ENCODE measurements at places on chromosomes 12 and 14.

- DNase-seq: no peak
Observed at GRCh38 chr14:100750762-100751699, 24.3 kb downstream of the DLK1 start.

GRCh38 chr12:65695113-65695865, 129.0 kb upstream of the HMGA2 start:
- no peak for DNase-seq

GRCh38 chr12:99984271-99985128, at the start of gene ANKS1B:
Gene ANKS1B, minus strand, starts transcription at chr12:99984936. Its CDS starts 699 bp downstream, at chr12:99984237.
- peak; percentile 35 for DNase-seq

DNA sequence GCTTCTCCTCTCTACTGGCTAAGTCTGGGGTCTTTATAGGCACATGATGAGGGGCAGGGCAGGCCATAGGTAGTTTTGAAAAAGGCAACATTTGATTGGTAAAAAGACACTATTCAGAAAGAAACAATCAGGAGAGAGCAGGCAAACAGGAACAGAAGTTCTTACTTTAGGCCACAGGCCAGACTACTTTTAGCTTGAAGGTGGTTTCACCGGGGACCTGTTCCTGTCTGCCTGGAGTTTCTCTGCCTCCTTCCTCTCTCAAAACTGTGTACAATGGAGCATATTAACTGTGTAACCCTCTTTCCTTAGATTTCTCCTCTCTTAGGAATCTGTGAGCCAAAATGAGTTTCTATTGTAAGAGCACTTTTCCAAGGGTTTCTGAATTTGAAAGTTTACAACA, 167.9 kb upstream of the AVPR1A start:
- no peak for DNase-seq

DNA sequence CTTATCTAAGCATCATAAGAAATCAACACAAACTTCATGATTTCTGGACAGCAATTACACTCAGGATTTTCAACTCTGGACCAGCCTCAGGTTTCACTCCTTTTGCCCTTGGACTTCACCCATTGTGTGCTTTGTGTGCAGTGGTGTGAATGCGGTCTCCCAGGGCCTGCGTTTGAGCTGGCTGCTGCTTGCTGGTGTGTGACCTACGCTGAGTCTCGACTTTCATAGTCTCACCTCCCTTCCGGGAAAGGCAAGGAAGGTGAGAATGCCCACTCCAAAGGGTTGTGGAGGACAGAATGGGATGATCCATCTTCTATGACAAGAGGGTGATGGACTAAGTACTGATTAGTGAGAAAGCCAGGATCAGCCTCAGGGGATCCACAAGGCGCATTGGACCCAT, 228.8 kb downstream of the C12orf75 start:
- no peak for DNase-seq

DNA sequence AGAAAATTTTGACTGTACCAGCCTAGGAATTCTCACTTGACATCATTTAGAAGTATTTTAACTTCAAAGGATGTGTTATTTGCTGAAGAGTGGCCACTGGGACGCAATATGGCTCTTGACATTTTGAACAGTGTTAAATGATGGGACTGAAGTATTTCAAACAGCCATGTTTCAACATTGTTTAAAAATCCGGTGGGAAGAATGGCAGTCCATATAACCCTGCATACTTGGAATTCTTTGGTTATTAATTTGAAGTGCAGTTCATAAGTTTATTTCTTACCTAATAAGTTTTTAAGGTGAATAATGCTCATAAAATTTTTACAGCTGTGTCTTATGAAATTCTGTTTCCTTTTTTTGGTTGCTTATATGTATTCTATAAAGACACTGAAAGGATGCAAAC, 8.3 kb downstream of the TMTC2 start:
- DNase-seq: no peak

DNA sequence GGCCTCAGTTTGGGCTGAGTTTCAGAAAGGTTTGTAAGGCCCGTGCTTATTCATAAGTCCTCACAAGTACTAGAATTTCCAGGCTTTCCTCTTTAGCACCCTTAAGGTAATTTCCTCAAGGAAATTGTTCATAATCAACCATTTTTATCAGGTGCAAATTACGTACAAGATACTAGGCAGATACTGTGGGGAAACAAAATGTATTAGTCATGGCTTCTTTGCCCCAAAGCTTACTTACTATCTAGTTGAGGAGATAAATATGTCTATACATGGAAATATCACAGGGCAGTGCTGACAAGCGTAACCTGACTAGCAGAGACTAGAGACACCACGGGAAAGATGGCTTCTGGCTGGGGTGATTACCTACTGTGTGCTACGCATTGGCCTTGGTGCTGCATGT, 22.5 kb downstream of the MAX start:
- DNase-seq: no peak

GRCh38 chr12:131619736-131620506, 91.0 kb upstream of the SFSWAP start:
- DNase-seq: no peak

DNA sequence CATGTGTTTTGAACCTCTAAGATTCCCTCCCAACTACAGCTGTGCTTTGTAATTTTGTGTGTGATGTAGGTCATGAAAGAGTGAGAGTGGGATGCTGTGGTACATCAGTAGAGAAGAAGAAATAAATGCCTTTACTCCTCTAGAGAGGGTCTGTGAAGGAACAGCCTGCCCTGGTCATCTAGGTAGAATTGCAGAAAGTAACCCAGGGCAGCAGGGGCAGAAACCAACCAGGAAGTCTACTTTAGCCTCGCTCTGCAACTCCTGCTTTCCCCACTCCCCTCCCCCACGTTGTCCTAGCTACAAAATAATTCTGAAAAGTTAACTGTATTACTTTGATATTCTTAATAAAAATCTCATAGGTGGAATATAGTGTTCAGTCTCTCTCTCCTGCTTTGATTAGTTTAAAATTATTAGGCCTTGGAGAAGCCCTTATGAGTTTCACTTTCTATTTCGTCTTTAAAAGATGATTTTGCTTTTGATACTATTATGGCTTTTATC, 7.5 kb downstream of the TBK1 start:
- no peak for DNase-seq

- DNase-seq: no peak
Observed at GRCh38 chr12:62625228-62625627, 158.6 kb downstream of the MON2 start.

DNA sequence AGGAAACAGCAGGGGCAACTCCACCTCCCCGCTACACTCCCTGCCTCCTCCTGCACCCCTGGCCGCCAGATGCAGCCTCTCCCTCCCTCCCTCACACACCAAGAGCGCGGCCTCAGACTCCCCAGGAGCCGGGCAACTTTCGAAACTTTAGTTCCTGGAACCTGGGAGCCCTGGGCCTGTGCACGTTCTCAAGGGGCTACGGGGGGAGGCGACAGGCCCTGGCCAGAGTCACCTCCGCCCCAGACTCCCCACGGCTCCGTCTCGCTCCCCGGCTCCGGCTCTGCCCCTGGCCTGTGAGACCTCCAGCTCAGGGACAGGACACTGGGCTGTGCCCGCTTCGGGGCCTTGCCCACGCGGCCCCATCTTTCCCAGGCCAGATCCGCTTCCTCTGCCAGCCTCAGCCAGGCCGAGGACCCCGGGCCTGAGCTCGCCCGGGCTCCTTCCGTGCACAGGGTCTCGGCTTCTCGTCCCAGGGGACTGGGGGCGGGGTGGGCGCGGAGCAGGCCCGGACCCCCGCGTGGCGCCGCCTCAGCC, 5.5 kb downstream of the AMN start:
- no peak for DNase-seq

GRCh38 chr14:104335611-104336010, 197.2 kb downstream of the KIF26A start:
- DNase-seq: no peak

DNA sequence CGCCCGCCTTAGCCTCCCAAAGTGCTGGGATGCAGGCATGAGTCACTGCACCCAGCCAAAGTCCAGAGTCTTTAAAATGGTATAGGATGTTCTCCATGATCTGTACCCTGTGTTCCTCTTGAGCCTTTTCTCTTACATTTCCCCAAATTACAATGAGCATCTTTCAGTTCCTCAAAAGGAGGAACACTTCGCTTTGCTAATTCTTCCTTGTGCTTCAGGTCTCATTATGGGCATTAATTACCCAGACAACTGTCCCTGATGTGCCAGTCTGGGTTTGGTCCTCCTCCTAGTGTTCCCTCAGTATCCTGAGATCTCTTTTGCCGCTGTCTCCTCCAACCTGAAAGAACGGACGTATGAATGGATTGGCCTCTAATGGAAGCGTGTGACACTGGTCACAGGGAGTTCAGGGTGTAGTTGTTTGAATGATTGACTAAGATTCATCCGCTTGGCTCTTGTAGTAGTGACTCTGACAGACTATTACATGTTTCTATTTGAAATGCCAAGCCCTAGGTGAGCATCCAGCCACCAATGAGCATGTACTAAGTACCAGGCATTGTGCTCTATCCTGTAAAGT, 8.2 kb downstream of the PRKCH start:
- DNase-seq: no peak

DNA sequence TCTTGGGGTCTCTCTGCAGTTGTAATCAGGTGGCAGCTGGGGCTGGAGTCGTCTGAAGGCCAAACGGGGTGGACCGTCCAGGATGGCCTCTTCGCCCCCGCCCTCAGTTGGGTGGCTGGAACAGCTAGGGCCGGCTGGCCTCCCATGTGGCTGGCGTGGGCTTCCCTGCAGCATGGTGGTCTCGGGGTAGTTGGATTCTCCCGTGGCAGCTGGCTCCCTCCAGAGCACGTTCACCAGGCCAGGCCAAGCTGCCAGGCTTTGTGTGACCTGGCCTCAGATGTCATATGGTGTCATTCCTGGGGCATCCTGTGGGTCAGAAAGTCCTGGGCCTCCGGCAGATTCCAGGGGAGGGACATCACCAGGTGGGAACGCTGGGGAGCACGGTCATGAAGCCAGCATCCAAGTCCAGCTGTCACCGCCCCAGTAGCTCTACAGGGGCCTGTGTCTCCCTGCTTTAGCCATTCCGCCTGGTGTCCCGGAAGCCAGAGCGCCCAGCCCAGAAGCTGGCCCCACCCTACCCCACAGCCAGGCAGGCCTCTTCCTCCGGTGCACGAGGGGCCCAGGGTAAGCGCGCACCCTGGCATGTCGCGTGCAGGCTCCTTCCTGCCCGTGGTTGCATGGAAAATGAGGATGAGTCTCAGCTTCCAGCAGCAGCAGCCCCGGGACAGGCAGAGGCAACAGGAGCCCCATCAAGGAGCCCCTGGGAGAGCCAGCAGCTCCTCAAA, 1.3 kb upstream of the NUDT14 start:
- no peak for DNase-seq

DNA sequence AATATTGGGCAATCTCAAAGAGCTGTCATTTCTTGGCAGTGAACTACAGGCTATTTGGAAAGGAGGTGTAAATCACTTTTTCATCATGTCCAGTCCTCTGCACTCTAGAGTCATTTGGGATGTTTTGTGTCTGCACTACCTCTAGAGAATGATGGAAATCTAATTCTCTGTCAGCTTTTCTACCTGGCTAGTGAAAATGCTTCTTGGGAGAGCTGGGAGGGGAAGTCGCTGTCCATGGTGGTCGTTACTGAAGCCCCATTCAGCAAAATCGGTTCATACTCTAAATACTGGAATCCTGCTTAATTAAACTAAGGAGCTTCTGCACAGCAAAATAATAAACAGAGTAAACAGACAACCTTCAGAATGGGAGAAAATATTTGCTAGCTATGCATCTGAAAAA, 251.8 kb downstream of the APAF1 start:
- no peak for DNase-seq

- DNase-seq: no peak
Observed at GRCh38 chr12:90977224-90977623, 22.2 kb upstream of the CCER1 start.

DNA sequence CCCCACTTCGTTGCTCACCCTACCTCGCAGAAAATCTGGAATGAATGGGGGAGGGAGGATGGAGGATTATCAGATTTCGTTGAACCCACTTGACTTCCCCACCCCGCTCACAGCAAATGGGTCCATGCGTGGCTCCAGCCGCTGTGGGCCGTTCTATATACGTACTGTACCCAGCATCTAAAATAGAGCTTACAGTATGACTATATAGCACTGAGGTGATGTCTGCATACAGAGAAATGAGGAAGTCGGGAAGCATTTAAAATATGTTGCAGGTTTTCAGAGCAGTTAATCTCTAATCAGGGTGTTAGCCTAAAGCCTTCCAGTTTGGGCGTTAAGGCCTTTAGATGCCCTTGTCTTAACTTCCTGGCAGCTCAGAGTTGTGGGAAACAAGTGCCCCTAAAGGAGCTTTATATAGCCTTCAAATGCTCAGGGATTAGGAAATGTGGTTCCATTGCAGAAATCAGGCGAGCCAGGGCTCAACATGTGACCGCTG, 1.4 kb downstream of the BICDL1 start:
- DNase-seq: no peak

DNA sequence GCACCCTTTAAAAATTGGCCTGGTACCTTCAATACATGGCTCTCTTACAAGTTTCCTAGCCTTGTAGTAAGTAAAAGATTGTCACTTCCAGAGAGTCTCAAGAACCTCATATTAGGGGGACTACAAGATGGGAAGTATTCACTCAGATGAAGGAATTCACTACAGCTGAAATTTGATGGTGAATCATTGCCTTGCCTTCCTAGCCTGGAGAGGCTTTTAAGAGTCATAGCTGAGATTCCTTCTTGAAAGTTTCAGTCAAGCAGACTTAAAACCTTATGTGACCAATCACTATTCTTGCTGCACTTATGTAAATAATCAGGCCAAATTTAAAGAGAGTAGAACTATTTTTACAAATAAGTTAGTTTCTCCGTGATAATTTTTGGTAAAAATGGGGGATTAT, 451.6 kb downstream of the TRHDE start:
- no peak for DNase-seq

DNA sequence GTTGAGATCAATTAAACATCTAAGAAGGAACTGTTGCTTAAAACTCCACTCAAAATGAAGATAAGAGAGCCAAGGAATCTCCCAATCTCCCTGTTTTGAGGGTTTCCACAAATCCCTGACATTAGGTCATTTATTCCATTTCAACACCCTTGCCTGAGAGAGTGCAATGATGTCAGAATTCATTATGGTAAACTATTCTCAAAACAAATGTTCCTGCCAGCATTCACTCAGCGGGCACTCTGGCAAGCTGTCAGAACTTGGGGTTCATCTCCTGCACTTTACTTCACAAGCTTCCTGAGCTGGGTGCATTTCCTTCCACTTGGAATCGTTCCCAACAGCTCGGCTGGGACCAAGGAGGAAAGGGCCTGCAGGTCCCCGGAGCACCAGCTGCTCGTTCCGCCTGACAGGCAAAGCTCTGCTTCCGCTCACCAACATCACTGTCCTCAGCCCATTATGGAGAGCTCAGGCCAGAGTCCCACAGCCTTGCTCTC, 117.8 kb downstream of the TTC7B start:
- no peak for DNase-seq

- DNase-seq: no peak
Observed at GRCh38 chr14:75726321-75726720, 65.3 kb downstream of the TTLL5 start.

DNA sequence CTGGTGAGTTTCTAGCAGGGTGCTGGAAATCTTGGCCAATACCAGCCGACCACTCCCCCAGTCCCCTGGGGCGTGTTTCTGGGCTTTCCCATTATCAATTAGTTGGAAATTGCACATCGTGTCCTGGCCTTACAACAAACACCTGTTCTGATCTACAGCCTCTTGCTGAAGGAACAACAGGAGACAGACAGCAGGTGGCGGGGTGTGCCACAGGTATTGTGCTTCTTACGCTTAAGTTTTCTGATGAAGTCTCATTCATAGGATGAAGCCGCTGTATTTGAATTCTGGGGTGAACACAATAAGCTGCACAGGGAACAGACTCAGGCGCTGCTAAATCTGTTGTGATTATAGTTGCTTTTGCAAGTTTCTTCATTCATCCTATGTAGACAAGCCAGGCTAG, 703 bp downstream of the HIGD1C start:
- peak; percentile 48 for DNase-seq

GRCh38 chr12:59186451-59186850, 266.1 kb upstream of the LRIG3 start:
- peak; percentile 47 for DNase-seq
